ENCODE measurements at places on chromosomes 7 and 10.
A peak's percentile ranks its signal among the peaks of the same experiment; 100 is the strongest.

- no peak for DNase-seq
Observed at GRCh38 chr7:69864274-69864673, 266.0 kb downstream of the AUTS2 start.

DNA sequence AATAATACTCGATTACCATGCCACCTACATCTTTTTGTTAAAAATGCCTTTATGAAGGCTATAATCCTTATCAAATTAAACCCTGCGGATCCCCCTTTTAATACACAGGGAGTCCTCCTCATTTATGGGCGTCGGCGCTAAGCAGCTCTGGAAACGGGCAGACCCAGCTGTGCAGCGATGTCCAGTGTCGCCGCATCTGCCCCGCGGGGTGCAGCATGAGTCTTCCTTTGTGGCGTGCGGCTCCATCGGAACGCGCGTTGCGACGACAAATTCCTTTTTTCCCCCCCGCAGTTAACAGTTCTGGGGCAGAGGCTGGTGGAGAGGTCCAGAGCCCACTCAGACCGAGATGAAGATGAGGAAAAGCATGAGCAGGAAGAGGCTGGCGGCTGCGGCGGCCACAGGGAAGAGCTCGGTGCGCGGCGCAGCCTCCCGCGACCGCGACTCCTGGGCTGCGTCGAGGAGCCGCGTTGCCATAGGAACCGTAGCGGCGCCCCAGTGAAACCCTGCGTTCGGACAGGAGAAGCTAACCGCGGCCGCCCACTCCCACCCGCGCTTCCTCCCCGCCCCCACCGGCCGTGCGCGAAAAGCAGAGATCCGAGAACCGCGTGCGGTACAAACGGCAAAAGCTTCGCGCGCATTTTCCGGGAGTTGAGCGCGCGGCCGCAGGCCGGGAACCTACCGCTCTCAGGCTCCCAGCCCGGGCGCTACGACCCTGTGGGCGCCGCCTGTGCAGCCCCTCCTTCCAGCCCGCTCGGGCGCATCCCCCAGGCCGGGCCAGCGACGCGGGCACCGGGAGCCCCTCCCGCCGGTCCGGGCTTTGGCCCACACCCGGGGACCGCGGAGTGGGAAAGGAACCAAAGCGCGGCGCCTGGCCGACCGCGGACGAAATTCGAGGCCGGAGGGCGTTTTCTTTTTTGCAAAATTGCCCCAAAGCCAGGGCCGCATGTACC lies 130.6 kb downstream of the SPAG6 start:
- DNase-seq, result peak; percentile 8

DNA sequence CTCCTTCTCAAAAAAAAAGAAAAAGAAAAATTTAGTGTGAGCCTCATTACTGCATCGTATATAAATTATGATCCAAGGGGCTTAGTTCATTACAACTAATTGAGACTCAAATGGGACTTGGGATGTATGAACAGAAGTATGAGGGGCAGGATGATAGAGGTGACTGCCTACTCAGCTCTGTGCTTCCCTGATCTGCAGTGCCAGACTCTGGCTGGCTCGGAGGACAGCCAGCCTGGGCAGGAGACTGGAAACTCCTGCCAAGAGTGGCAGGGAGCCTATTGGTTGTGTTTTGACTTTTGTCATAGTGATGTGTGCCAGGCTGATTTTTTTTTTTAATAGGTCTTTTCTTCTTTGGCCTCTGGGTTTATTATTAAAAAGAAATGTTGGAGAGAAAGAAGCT lies 73.8 kb upstream of the GTF2IRD1 start:
- DNase-seq, result no peak

- no peak for DNase-seq
Observed at GRCh38 chr10:80487791-80488538, 33.9 kb downstream of the TSPAN14 start.

DNA sequence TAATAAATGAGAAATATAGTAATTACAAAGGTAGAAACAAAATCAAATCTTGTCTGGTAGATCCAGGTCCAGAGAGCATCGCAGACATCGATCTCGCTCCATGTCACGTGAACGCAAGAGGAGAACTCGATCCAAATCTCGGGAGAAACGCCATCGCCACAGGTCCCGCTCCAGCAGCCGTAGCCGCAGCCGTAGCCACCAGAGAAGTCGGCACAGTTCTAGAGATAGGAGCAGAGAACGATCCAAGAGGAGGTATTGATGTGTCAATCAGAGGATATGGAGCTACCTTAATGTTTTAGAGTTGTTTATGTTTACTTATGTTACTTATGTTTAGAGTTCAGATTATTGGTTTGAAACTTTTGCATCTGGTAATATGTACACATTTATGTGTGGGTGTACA lies 57.8 kb downstream of the LUC7L2 start:
- no peak for DNase-seq

DNA sequence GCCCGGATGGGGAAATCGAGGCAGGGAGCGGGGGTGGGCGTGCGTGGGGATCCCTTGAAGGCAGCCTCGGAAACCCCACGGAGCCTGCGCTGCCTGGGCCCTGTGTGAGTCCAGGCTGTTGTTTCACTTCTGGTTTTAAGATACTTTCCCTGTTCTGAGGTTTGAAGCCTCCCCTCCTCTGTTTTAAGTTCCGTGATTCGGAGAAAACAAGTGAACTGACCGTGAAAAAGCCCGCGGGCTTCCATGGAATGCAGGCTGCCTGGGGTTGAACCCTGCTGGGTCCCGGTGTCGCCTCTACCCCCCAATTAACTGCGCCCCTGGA lies 401 bp downstream of the LRRC27 start:
- DNase-seq, result no peak

- DNase-seq, result no peak
Observed at GRCh38 chr7:127914693-127915092, 116.5 kb downstream of the LRRC4 start.

- DNase-seq, result no peak
Observed at GRCh38 chr7:124712017-124712416, 53.6 kb downstream of the GPR37 start.

- no peak for DNase-seq
Observed at GRCh38 chr7:42699380-42700178, 212.3 kb downstream of the C7orf25 start.

DNA sequence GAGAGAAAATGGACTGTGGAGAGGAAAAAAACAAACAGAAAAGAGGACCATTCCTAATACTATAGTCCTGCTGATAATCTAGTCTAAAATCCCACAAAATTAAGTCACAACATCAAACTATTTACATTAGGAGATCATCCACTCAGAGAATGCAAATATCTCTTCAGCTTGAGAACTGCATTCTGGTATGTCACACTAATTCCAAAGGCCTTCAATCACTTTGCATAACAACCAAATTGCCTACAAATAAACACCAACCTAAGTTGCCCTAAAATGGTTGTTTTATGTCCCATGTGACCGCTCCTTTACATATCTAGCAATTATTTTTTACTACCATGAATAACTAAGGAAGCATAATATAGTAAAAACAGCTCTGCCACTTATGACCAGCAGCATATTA lies 264.3 kb downstream of the CACNA2D1 start:
- no peak for DNase-seq

GRCh38 chr10:77898323-77899079 lies 28.1 kb downstream of the DLG5 start:
- no peak for DNase-seq

- DNase-seq, result no peak
Observed at GRCh38 chr10:17138460-17139042, 8.9 kb upstream of the CUBN start.

DNA sequence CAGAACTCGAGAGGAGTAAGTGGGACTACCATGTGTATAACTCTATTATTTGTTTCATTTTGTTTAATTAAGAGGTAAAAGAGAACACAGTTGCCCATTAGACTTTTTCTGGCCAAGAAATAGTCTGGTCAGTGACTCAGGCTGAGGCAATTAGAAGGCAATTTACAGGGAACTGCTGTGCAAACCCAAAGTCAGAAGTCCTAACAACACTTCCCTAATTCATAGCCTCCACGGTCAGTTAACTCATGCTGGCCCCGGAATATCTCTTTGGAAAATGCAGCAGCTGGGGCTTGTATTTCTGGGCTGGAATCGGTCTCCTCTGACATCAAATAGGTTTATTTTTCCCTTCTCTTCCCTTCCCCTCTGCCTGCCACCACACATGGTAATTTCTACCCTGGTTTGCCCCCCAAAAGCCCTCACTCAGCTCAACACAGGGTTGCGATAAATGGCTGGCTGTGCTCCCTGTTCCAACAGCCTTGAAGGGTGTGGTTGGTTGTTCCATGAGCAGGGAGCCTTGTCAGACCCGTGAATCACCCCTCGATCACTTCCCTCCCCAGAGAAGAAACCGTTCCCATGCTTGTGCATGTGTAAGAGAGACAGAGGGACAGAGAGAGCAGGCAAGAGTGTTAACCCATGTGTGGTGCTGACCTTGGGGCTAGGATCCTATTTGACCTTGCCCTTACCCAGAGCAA lies 5.3 kb downstream of the SH3PXD2A start:
- no peak for DNase-seq

DNA sequence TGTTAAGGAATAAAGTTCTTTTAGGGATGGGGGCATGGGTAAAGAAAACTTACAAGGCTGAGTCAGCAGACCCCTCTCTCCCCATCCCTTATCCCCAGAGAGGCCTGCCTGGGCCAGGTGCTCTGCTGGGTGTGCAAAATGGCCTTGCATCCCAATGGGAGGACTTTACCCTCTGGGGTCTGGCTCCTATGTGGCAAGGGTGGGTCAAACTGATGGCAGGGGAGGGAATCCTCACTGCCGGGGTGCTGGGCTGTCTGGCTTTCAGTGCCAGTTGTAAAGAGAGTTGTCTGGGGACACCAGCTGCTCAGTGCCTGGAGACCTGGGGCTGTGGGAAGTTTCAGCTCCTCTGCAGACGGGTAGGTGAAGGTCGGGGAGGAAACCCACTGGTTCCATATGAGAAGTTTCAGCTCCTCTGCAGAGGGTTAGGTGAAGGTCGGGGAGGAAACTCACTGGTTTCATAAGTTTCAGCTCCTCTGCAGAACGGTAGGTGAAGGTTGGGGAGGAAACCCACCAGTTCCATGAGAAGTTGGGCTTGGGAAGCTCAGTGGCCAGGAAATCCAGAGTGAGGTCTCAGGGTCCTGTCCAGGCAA lies 127.2 kb upstream of the PODXL start:
- DNase-seq, result no peak

DNA sequence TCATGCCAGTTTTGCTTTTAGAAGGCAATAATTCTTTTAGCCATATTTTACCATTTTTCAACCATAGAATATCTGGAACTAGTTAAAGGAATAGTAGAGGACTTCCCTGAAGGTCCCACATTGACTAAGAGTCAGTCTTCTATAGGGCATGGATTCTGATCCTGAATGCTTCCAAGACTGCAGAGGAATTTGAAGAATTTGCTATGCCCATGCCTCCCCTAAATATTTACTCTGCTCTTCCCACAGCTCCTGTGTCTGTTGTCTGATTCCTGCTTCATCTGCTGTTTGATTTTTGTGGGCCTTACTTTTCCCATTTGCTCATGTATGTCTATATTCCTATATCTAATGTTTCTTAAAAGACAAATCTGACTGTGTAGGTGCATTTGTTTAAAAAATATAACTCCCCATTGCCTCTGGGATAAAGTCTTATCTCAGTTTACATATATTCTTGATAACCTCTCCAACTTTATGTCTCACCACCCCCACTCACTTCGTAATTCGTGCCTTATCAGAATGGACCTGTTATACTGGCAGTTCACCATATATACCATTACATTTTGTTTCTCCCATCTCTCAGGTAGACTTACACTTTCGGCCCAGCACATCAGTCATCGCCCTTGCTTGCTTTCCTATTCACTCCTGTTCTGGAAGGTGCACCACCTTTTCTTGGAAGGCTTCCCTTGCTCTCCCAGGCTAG lies 33.9 kb downstream of the LRRC4 start:
- DNase-seq, result no peak

GRCh38 chr7:157813741-157814661 lies 477.2 kb downstream of the DNAJB6 start:
- no peak for DNase-seq

DNA sequence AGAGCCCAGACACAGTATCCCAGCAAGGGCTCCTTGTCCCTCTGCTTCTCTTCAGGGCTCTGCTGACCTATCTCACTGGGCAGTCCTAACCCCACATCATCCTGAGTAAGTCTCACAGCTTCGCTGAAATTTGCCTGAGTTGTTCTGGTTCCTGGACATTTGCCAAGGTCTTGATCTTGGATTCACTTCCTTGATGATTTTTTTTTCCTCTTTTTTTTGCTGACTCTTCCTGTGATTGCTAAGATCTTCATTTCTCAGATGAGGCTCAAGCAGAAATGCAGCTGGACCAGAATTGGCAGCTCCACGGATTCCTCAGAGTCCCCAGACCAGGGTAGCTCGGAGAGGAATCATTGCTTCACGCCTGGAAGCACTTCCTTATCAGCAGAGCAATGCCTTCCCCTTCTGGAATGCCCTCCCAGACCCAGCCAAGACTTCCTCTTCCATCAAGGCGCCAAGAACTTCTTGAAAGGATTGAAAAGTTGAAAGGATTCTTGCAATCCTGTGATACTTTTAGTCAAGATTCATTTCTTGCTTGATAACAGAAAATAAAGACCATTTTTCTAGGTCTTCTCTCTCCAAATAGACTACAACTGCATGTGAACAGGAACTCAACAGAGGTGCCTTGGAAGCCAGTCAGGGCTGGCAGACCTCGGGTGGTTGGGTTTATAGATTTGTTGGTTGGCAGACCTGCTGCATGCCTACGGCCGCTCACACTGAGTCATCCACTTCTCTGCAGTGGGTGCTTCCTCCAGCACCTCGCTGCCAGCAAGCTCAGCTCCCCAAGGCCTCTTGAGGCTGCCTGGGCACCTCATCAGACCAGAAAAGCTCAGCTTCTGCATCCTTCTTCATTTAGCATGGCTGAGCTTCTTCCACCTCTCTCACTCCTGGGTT lies 8.8 kb upstream of the AFAP1L2 start:
- no peak for DNase-seq

DNA sequence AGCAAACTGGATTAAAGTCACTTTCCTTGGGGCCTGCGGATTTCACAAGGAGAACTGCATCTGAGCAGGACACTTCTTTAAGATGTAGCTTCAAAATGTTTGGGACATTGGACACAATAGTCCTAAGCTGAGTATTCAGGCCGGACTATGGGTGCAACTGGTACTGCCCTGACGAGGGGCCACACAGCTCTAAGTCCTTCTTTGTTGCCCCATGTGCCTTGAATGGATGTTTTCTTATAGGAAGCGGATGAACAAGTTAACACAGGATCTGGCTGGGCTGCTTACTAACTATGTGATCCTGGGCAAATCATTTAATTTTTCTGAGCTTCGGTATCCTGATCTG lies 147.8 kb upstream of the KLF14 start:
- DNase-seq, result no peak
